ENCODE measurements at places on chromosomes 11 and 22. TPM values are rescaled to one million over a fixed set of nuclear protein-coding genes. Genes with fewer than 3 reads are reported as not detected.

The JAML gene
- 2.7 TPM for polyA plus RNA-seq

The ATF4 gene
- 325 TPM for polyA plus RNA-seq

The ACR gene
- polyA plus RNA-seq: 0.77 TPM

The OR9I1 gene
- not detected for polyA plus RNA-seq

The BTG4 gene
- not detected for polyA plus RNA-seq

The KRTAP5-8 gene
- polyA plus RNA-seq: 1.0 TPM

The ZC3H12C gene
- polyA plus RNA-seq: 8.2 TPM

The MMP8 gene
- polyA plus RNA-seq: not detected

The OR6A2 gene
- polyA plus RNA-seq: 0.04 TPM

The OR8D4 gene
- not detected for polyA plus RNA-seq

The GRAMD1B gene
- polyA plus RNA-seq: 10.7 TPM

The DDX25 gene
- 5.0 TPM for polyA plus RNA-seq

The CCND1 gene
- polyA plus RNA-seq: 133 TPM

The MMP27 gene
- polyA plus RNA-seq: not detected

The OSBP gene
- 53.0 TPM for polyA plus RNA-seq

The MAPK11 gene
- polyA plus RNA-seq: 8.8 TPM

The TRMU gene
- polyA plus RNA-seq: 44.0 TPM

The MYO7A gene
- polyA plus RNA-seq: 3.3 TPM

The OTUB1 gene
- 107 TPM for polyA plus RNA-seq

The KCNC1 gene
- 0.86 TPM for polyA plus RNA-seq

The TMEM126A gene
- polyA plus RNA-seq: 33.3 TPM

The RAG2 gene
- polyA plus RNA-seq: 0.39 TPM

The SLC22A24 gene
- 0.36 TPM for polyA plus RNA-seq

The PRMT3 gene
- polyA plus RNA-seq: 21.3 TPM

The CECR2 gene
- 11.9 TPM for polyA plus RNA-seq

The HSPB2 gene
- 2.7 TPM for polyA plus RNA-seq

The E2F8 gene
- polyA plus RNA-seq: 9.2 TPM

The KRTAP5-2 gene
- polyA plus RNA-seq: not detected

The RANGAP1 gene
- 51.8 TPM for polyA plus RNA-seq

The SLC25A18 gene
- 1.2 TPM for polyA plus RNA-seq

The SNX32 gene
- polyA plus RNA-seq: 1.4 TPM

The API5 gene
- 132 TPM for polyA plus RNA-seq

The INPP5J gene
- polyA plus RNA-seq: 4.3 TPM

The HYOU1 gene
- 133 TPM for polyA plus RNA-seq

The USP2 gene
- 11.3 TPM for polyA plus RNA-seq

All from right renal pelvis (tissue), 4 donors.